ENCODE measurements at places on chromosomes 7 and 10.

GRCh38 chr10:97849687-97850402, at the start of gene GOLGA7B:
GOLGA7B (plus strand) TSS chr10:97849843; CDS start chr10:97850304, 461 bp downstream.
- DNase-seq = no peak

- DNase-seq = no peak
Measured at GRCh38 chr7:114502454-114503254, 88.0 kb downstream of the FOXP2 start.

- DNase-seq = no peak
Measured at GRCh38 chr10:28839600-28840007, 162.3 kb downstream of the BAMBI start.

- DNase-seq = no peak
Measured at GRCh38 chr7:107614425-107614824, 34.4 kb downstream of the BCAP29 start.

DNA sequence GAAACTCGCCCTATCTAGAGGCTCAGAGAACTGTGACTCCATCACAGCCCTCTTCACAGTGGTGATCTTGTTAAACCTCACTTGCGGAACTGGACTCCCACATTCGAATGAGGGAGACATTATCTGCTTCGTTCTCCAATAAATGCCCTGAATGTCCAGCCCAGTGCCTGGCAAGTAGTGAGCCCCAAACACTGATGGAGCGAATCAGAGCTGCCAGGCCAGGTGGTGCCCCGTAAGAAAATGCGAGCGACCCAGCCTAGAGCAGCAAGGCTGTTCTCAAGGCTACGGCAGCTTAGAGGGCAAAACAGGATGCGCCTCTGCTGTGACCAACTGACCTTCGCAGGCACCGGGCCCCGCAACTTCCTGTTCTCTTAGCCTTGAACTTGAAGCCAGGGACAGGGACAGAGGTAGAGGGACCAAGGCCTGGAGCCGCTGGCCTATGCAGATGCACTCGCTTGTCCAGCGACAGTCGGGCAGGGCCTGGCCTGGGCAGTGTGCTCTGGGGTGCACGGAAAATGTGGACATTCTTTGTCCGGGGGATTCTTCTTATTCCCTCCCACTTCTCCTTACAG, 217.6 kb downstream of the TCERG1L start:
- no peak for DNase-seq

DNA sequence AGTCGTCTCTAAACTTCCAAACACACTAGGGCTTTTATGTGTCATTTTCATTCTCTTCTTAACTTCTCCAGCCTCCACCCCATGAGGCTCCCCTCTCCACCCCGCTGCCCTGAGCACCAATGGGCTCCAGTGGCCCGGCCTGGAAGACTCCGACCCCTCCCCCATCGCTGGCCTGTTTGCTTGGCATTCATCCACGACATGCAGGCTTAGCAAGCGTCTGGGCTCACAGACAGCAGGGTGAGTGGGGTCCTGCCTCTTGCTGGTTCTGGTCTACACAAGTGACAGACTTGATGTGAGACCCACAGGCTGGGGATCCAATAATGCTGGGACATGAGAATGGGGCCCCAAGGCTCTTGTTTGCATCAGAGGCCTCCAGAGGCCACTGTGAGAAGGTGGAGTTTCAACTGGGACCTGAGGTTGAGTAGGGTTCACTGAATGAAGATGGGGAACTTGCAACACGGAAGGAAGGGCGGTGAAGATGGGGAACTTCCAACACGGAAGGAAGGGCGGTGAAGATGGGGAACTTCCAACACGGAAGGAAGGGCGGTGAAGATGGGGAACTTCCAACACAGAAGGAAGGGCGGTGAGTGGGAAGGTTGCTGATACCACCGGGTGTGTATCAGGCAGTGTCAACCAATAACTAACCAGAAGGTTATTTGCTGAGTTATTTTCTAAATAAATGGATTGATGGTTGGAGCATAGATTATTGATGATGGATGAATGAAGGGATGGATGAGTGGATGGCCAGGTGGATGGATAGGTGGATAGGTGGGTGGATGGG, 14.0 kb downstream of the KNDC1 start:
- DNase-seq = no peak

GRCh38 chr7:24797270-24797669, 40.0 kb upstream of the GSDME start:
- no peak for DNase-seq

DNA sequence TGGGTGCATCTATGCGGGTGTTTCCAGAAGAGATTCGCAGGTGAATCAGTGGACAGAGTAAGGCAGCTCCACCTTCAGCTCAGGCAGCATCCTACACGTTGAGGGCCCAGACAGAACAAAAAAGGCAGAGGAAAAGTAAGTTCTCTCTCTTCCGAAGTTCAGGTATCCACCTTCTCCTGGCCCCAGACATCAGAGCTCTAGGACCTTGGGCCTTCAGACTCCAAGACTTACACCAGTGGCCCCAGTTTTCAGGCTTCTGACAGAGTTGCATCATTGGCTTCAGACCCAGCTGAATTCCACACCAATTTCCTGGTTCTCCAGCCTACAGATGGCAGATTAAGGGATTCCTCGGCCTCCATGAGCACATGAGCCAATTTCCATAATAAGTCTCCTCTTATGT, 102.2 kb upstream of the GPR26 start:
- DNase-seq = no peak

DNA sequence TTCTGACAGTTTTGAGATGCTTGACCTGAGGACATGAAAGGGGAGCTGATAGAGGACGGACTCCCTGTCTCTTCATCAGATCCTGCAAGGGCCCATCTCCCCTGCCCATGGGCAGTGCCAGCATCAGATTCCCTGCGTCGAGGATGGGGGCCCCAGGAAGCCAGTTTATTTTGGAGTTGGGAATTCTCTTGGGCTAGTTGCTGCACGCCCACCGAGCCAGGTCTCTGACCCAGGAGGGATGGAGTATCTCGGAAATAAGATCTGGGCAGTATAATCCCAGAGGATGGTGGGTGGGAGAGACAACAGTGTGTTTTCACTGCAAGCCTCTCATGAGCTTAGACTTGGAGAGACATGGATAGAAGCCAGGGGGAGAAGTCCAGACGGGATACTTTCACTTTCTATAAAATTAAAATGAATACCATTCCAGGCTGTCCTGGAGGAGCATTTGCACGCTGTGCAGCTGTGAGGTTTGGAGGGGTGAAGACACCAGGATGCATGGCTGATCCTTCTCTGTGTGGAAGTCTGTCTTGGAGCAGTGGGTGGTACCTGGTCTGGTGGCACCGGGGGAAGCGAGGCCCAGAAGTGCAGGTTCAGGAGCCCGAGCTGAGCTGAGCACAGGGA, 25.8 kb downstream of the DOCK1 start:
- no peak for DNase-seq

- DNase-seq = no peak
Measured at GRCh38 chr7:142754681-142755575, 5.7 kb downstream of the PRSS1 start.

- no peak for DNase-seq
Measured at GRCh38 chr10:103759100-103759781, 96.1 kb downstream of the SH3PXD2A start.

GRCh38 chr7:7203813-7204575, 21.6 kb downstream of the C1GALT1 start:
- DNase-seq = no peak
